PC-3 (cell line): ENCODE measurements at places on chromosomes 1 and 21.
A peak's percentile ranks its signal among the peaks of the same experiment; 100 is the strongest.

GRCh38 chr1:167496797-167497619 lies 21.3 kb downstream of the CD247 start:
- no peak for DNase-seq

DNA sequence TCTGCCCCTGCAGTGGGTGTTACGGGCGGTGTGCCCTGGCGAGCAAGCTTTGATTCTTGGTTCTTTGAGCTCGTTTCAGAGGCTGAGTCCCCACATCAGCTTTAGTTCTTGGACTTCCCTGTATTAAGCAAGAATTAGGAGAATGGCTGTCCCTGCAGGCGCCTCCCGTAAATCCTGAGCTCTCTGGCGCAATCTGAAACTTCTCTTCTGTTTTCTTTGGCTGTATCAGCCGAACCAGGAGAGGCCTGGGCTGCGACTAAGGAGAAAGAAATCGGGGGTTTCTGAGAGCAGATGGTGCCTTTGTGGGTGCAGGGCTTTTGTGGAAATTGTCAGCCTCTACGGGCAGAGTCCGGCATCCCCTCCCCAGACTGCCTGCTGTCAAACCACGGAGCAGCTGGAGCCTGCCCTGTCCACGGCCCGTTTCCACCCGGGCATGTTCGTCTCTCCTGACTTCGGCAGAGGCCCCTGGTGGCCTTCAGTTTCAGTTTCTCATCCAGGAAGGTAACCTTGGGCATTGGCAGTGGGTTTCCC lies 17.9 kb downstream of the CSTB start:
- DNase-seq: no peak

GRCh38 chr1:176058686-176059085 lies 148.4 kb downstream of the COP1 start:
- DNase-seq: no peak

DNA sequence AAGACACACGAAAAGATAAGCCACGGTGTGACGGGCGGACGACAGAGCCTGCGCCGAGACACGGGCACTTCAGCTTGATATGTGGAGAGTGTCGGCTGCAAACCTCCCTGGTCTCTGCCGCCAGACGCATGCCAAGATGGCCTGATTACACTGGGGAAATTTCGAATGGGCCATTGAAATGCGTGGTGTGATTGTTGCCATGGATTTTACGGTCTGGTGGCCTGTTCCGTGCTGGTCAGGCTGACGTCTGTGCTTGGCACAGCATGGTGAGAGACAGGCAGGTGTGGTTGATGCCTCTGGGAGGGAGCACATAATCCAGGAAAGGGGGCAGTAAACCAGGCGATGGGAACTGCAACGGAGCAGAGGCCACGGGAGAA lies 105.6 kb upstream of the TMPRSS2 start:
- no peak for DNase-seq

- peak; percentile 47 for DNase-seq
Observed at GRCh38 chr1:119285482-119285881, 83.1 kb upstream of the HAO2 start.

DNA sequence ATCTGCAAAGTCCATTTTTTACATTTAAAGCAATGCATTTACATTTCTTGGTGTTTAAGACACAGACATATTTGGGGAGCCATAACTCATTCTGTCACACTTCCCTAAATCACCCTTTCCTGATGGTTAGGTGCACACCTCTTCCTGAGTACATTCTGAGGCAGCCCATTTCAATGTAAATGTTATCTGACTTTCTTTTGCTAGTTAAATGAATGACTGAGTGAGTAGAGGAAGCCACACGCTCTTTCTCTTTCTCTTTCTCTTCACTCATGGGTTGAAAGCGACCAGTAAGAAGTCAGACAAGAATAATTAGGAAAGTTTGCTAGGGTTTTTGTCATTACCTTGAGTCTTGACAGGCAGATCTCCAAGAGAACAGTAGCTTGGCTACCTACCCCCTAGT lies 143.1 kb downstream of the S1PR1 start:
- DNase-seq: no peak

DNA sequence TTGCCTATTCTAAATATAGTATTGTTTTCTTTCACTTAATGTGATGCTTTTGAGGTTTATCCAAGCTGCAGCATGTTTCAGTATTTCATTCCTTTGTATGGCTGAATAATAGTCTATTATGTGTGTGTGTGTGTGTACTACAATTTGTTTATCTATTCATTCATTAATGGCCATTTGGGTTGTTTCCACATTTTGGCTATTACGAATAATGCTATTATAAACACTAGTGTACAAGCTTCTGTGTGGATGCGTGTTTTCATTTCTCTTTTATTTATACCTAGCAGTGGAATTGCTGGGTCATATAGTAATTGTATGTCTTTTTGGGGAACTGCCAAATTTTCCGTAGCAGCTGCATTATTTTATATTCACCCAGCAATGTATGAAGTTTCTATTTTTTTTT lies 15.0 kb upstream of the THEM5 start:
- DNase-seq: no peak

- no peak for DNase-seq
Observed at GRCh38 chr1:95547005-95547404, 313.0 kb downstream of the RWDD3 start.

- peak; percentile 42 for DNase-seq
Observed at GRCh38 chr1:187685333-187685732, 856.6 kb downstream of the PLA2G4A start.
